ENCODE measurements at places on chromosomes 3 and 15.

- no peak for DNase-seq
Measured at GRCh38 chr3:127452321-127452821, 138.2 kb downstream of the TPRA1 start.

DNA sequence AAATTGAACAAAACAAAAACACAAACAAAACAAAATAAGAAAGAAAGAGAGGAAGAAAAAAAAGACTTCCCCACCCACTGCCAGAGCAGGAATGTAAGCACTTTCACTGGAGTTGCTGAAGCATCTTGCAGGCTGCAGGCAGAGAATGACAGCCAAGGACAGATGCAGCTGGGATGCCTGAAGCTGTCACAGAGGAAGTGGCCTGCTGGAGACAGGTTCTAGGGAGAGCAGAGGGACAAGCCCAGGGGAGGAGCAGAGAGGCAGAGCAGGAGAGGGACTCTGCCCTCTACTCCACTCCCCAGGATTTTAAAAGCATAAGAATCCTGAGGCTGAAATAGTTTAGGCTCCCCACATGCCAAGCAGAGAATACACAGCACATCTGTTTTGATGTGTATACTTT lies 326.2 kb downstream of the TUSC7 start:
- no peak for DNase-seq

- peak; percentile 2 for DNase-seq
Measured at GRCh38 chr3:24598695-24599470, 104.2 kb upstream of the THRB start.

DNA sequence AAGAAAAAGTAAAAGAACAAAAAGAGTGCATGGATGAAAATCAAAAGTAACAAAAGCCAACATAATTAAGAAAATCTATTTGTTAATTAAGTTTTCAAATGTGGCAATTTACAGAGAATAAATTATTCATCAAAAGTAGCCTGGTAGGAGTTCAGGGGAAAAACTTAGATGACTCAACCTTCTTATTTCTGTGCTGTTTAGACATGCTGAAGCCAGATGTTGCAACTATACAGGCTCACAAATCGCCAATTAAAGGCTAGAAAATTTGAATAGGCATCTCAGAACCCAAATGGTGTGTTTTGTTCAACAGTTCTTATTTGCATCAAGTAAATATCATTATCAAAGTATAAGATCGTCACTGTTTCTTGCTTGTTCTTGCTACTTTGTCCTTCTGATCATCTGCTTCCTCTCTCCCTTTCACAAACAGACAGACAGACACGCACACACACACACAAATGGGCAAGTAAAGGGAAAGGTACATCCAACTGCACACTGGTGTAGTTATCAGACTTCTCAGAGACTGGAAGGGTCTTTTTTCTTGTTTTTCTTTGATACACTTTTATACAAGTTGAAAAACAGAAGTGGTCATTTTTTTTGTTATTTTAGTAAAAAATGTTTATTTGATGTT lies 572.2 kb downstream of the MECOM start:
- DNase-seq = no peak

DNA sequence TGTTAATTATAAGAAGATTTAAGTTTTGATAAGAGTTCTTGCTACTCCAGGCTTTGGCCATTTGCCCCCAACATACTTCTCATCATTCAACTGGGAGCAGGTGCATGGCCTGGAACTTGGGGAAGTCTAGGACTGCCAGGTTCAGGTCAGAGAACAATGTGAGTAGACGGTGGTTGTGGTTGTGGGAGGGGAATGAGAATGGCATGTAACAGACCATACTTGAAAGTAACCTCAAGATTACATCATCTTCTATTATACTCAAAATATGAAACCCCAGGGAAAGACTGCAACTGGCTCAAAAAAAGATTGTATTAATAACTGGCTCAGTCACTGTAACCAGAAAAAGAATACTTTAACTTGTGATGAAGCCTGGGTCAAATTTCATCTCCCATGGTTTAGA lies 364.9 kb upstream of the DPPA4 start:
- DNase-seq = no peak

GRCh38 chr3:21826416-21826815 lies 75.4 kb upstream of the ZNF385D start:
- DNase-seq = no peak

Data from DMS53 (cell line).